Activated CD8-positive, alpha-beta T cell treated with anti-CD3 and anti-CD28 coated beads, Interleukin-2, amount 10 ng/mL, durations not matched to agents 7 days and 5 days (primary cell): ENCODE measurements at places on chromosomes 3 and 15.

GRCh38 chr3:177334803-177335202 lies 137.5 kb upstream of the TBL1XR1 start:
- DNase-seq = no peak

- DNase-seq = no peak
These were observed 245.7 kb downstream of the XXYLT1 start for GRCh38 chr3:195025056-195025883.

DNA sequence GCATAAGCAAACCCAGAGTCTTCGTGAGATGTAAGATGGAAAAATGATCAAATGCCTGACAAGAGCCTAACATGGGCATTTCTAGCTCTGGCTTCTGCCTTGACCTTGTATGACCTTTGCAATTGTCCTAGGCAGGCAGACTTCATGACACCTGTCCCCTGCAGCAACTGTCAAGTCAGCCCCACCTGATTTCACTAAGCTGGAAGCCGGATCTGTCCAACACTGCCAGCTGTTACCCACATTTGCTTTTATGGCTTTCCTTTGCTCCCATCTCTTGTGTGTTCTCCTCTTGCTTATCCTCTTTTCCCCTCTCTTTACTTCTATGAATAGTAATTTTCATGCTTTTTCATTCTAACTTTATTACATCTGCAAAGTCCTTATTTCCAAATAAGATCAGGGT lies 48.5 kb upstream of the TNIK start:
- no peak for DNase-seq

DNA sequence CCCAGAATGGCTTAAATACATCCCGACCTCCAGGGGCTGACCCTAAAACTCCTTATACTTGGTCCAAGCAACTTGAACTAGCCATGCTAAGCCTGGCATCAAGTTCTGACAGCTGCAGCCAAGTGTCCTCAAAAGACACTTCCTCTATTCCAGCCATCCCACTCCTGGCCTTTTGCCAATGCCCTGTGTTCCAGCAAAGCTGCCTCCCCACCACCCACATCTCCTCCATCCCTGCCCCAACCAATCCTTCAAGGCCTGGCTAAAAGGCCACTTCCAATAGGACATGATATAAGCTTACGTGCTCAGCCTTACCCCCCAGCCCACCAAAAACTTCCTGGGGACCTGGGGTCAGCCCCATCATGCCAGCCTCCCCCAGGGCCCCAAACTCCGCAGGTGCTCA lies 40.9 kb downstream of the SEMA3G start:
- DNase-seq = no peak

DNA sequence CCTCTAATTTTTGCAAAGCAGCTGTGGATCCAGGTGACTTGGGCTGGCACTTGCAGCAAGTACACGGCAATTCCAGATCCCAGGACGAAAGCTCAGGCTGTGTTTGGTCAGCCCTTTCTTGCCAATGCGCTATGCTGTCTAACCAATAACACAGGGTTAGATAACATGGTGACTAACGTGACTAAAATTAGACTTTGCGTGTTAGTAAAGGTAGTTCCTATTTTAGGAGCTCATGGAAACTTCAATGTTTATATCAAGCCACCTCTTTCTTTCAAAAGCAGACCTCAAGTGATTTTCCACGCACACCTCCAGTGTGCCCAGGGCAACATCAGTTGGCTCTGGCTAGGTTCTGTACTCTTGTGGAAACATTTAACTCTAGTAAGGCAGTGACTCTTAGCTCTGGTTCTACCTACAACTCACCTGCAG lies 32.5 kb downstream of the CDCP1 start:
- DNase-seq = no peak

DNA sequence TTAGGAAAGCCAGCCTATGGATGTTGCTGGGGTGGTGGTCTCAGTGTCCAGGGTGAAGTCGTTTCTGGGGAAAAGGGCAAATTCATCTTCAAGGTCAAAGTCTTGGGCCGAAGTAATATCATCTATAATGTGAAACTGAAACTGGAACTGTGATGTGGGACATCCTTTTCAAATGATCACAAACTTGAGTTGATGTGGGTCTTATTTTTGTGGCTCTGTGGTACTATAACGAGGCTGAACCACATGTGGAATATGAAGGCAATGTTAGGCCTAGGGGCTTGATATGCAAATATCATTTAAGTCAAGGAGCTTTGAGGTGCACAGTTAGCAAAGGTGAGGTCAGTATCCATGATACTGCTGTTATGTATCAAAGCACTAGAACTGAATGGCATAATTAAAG lies 1.5 kb upstream of the CD200R1L start:
- peak; percentile 51 for DNase-seq

- no peak for DNase-seq
These were observed 15.0 kb upstream of the KCNMB3 start for GRCh38 chr3:179265875-179266274.

DNA sequence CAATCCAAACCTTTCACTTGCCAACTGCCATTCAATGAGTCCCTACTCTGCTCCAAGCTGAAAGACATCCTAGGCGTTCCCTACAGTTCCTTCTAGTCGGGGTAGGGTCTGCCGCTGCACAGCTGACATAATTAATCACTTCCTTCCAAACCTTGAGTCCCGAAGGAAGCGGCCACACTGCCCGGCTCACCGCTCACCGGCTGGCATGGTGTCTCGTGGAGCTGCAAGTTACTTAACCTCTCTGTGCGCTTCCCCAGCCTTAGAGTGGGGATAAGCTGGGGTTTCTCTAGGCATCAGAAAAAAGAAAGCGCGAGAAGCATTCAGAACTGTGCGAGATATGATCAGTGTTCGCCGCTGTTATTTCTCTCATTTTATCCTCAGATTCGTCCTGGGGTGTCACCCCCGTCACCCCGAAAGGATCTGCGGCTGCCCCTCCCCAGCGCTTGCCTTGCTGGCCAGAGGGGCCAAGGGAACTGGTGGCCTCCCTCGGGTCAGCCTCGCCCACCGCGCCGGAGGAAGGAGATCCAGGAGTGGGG lies 748 bp downstream of the MRPS25 start:
- peak; percentile 33 for DNase-seq

GRCh38 chr3:140387244-140387643 lies 290.6 kb upstream of the TRIM42 start:
- DNase-seq = no peak

DNA sequence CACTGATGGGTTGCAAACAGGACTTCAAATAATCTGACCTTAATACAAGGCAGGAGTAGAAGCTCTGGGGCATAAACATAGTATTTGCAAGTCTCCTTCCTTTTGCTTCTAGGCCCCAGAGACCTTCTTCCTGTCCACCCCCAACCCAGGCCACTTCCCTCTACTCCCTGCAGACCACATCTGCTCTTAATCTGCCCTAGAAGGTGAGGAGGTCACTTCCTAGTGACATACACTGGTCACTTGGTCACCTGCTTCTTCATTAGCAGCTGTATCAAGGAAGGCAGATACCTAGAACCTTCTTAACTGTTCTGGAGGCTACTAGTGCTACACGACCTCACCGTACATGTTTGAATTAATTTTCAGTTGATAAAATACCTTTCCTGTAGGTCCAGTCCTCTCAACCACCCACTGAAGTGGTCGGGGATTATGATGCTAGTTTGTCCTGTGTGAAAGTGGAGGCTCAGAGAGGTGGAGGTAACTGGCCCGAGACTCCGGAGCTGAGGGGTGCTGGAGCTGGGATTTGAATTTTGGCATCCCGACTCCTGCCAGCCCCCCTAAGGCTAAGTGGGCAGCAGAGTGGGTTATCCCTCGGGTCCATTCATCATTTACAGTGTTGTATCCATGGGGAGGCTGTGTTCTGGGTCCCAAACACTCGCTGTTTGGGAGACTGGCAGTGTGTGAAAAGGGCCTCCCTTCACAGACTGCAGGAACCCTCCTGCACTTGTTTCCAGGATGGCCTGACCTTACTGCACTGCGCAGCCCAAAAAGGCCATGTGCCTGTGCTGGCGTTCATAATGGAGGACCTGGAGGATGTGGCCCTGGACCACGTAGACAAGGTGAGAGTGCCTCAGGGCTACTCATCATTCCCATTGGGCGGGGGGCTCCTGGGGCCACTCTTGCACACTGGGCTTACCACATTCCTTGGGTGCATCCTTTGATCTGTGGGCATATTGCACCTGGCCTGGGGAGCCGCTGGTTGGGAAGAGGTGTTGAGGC lies 13.9 kb downstream of the ANKDD1A start:
- no peak for DNase-seq

DNA sequence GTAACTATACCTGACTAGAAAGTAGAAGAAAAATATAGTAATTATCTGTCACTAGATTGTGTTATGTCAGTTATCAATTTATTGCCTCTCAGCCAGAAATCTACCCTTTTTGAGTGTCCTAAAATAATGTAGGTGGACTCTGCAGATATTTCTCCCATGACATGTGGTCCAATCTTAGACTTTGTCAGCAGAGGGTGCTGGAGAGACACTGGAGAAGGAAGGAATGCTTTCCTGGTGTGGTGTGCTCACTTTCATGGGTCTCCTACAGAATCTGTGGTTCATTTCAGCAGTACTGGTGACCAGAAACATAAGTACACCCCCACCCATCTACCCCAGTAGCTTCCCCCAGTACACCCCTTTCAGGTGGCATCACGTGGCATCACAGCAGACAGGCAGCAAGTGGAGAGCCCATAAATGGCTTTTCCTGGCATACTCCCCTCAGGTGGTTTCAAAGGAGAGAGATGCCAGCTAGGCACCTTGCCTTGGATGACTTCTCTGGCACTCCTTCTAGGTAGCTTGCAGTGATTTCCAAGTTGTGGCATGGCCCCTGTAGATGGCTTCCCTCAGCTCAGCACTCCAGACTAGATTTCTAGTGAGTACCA lies 114.7 kb downstream of the GADL1 start:
- DNase-seq = no peak

GRCh38 chr3:29771602-29772001 lies 490.7 kb downstream of the RBMS3 start:
- DNase-seq = no peak

- DNase-seq = no peak
These were observed 147.5 kb upstream of the SOX2 start for GRCh38 chr3:181564222-181564621.

GRCh38 chr3:54294214-54294613 lies 171.9 kb downstream of the CACNA2D3 start:
- DNase-seq = no peak

- DNase-seq = no peak
These were observed 315.8 kb downstream of the UACA start for GRCh38 chr15:70447521-70447920.

- DNase-seq = peak; percentile 55
These were observed at the start of gene WNT7A for GRCh38 chr3:13879946-13880810. WNT7A (minus strand) TSS chr3:13880071; CDS start chr3:13879816, 255 bp downstream.

- peak; percentile 40 for DNase-seq
These were observed 30.3 kb downstream of the RPN1 start for GRCh38 chr3:128620268-128620691.
